H1 (cell line): ENCODE measurements at places on chromosomes 4 and X.

DNA sequence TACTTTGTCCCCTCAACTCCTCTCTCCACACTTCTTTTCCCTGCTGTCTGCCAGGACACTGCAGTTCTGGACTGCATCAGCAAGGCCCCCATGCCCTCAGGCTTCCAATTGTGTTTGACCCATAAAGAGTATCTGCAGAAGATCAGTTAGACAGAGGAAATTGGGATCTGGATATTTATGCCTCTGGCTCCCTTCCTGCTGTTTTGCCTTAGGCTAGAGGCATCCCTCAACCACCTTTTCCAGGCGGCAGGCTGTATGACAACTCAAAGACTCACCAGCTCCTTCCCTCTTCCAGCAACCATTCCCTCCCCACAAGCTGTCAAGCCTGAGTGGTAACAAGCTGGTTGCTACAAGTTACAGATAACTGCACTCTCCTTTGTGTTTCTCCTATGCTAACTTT lies 66.4 kb upstream of the NDP start:
- H3K27me3 ChIP-seq, result no peaks in the 10 kb centered on the region
- H3K36me3 ChIP-seq, result no peaks in the 10 kb centered on the region
- no peak overlapping the region for H3K27ac ChIP-seq
- no peak for DNase-seq
- H3K4me3 ChIP-seq, result no peak overlapping the region

GRCh38 chr4:175306436-175306835 lies 388.3 kb downstream of the ADAM29 start:
- no peak for DNase-seq
- H3K36me3 ChIP-seq, result no peaks in the 10 kb centered on the region
- no peaks in the 10 kb centered on the region for H3K27me3 ChIP-seq
- no peaks in the 10 kb centered on the region for H3K4me1 ChIP-seq

DNA sequence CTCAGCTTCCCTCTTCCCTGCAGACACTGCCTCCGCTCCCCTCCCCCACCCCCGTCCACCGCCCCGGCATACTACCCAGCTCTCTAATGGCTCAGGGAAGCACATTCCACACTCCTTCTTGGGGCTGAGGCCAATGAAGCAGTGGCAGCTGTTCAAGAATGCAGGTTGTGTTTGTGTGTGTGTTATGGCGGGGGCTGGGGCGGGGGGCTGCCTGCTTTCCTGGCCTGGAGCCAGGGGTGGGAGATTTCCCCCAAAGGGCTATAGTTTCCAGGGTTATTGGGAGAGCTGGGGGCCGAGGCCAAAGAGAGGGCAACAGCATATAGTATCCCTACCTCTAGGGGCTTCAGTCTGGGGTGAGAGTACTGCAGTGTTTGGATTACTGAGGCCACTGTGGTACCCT lies 149.4 kb downstream of the EFNB1 start:
- H3K27me3 ChIP-seq, result no peaks in the 10 kb centered on the region
- H3K4me1 ChIP-seq, result no peaks in the 10 kb centered on the region
- no peak for DNase-seq
- H3K4me3 ChIP-seq, result no peak overlapping the region
- no peaks in the 10 kb centered on the region for H3K36me3 ChIP-seq
- no peak overlapping the region for H3K27ac ChIP-seq

GRCh38 chrX:69185141-69185540 lies 19.9 kb upstream of the PJA1 start:
- no peaks in the 10 kb centered on the region for H3K27me3 ChIP-seq
- DNase-seq, result no peak
- H3K36me3 ChIP-seq, result no peaks in the 10 kb centered on the region
- no peak overlapping the region for H3K4me3 ChIP-seq
- H3K4me1 ChIP-seq, result no peaks in the 10 kb centered on the region
- no peak overlapping the region for H3K27ac ChIP-seq

DNA sequence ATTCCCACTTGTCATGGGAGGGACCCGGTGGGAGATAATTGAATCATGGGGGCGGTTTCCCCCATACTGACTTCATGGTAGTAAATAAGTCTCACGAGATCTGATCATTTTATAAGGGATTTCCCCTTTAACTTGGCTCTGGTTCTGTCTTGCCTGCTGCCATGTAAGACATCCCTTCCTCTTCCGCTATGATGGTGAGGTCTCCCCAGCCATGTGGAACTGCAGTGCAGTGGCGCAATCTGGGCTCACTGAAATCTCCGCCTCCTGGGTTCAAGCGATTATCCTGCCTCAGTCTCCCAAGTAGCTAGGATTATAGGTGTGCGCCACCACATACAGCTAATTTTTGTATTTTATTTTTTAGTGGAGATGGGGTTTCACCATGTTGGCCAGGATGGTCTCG lies 2.9 kb downstream of the HPGDS start:
- no peak overlapping the region for H3K27ac ChIP-seq
- no peaks in the 10 kb centered on the region for H3K4me1 ChIP-seq
- no peak for DNase-seq
- H3K36me3 ChIP-seq, result no peaks in the 10 kb centered on the region
- no peak overlapping the region for H3K4me3 ChIP-seq

GRCh38 chrX:46456125-46456922 lies 88.9 kb downstream of the ZNF674 start:
- no peaks in the 10 kb centered on the region for H3K4me1 ChIP-seq
- DNase-seq, result no peak
- no peak overlapping the region for H3K27ac ChIP-seq
- H3K4me3 ChIP-seq, result no peak overlapping the region
- H3K27me3 ChIP-seq, result no peaks in the 10 kb centered on the region
- no peaks in the 10 kb centered on the region; the same call in 1 of the 2 replicates for H3K36me3 ChIP-seq

DNA sequence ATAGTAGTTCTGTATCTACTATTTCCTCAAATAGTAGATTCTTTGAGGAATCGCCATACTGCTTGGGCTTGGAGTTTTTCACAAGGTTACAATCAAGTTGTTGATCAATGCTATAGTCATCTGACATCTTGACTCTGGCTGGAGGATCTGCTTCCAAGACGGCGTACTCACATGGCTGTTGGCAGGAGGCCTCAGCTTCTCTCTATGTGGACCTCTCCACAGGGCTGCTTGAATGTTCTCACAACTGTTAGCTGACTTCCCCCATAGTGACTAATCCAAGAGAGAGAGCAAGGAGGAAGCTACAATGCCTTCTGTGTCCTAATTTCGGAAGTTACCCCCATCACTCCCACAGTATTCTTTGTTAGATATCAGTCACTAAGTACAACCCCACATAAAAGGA lies 10.3 kb downstream of the EGFL6 start:
- H3K4me1 ChIP-seq, result no peaks in the 10 kb centered on the region
- DNase-seq, result no peak
- no peaks in the 10 kb centered on the region for H3K27me3 ChIP-seq
- H3K36me3 ChIP-seq, result no peaks in the 10 kb centered on the region

DNA sequence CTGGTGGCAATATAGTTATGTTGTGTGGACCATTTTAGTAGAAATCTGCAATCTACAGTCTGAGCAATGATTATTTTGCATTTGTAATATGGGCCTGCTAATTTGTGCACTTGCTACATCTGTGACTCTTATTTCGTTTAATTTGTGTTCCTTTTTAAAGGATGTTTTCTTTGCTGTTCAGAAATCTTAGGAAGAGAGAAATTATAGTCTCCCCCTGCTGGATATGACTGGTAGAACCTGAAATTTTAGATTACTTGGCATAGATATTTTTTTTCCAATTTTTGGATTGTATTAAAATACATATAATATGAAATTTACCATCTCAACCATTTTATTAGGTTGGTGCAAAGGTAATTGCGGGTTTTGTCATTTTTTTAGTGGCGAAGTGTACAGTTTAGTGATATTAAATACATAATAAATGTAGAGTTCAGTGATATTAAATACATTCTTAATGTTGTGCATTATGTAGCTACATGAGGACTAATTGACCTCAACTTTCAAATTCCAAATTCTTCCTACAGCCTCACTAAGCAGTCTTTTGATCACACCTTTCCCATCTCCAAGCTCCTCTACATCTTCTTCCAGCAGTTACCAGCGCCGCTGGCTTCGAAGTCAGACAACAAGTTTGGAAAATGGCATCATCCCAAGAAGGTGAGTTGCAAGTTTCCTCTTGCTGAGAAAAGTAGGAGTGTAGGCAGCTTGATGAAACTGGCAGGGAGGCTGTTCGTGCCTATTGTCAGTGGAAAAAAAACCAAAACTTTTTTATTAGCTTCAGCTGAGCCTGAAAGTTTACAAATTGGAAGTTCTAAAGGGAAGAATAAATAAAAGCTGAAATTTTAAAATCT lies 82.2 kb downstream of the FNIP2 start:
- peaks cover 9% of the 10 kb centered on the region for H3K4me1 ChIP-seq
- no peak overlapping the region for H3K27ac ChIP-seq
- H3K4me3 ChIP-seq, result no peak overlapping the region
- no peaks in the 10 kb centered on the region for H3K36me3 ChIP-seq

DNA sequence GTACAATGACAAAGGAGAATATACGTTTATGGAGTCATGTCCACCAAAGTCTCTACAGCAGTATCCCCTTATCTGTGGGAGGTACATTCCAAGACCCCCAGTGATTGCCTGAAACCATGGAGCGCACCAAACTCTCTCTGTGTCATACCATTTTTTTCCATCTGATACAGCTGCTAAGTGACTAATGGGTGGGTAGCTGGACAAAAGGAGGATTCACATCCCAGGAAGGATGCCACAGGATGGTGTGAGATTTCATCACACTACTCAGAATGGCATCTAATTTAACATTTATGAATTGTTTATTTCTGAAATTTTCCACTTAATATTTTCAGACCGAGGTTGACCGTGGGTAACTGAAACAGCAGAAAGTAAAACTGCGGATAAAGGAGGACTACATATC lies 49.8 kb upstream of the AGA start:
- no peak for DNase-seq
- H3K4me1 ChIP-seq, result no peaks in the 10 kb centered on the region
- H3K27me3 ChIP-seq, result no peaks in the 10 kb centered on the region

DNA sequence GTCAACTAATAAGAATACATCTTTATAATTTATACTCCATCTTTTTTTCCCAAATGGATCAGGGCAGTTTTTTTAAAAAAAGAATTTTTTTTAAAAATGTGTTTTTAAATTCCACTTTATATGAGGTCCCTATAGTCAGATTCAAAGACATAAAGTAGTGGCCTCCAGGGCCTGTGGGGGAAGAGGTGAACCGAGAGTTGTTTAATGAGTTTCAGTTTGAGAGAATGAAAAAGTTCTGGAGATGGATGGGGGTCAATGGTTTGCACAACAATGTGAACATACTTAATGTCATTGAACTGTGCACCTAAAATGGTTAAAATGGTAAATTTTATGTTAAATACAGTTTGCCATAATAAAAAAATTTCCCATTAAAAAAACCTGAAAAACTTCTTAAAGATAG lies 53.8 kb downstream of the ZNF827 start:
- H3K27ac ChIP-seq, result no peak overlapping the region
- H3K27me3 ChIP-seq, result no peaks in the 10 kb centered on the region
- no peak overlapping the region for H3K4me3 ChIP-seq
- peaks cover 7% of the 10 kb centered on the region for H3K36me3 ChIP-seq
- H3K4me1 ChIP-seq, result peaks cover 35% of the 10 kb centered on the region
- no peak for DNase-seq

DNA sequence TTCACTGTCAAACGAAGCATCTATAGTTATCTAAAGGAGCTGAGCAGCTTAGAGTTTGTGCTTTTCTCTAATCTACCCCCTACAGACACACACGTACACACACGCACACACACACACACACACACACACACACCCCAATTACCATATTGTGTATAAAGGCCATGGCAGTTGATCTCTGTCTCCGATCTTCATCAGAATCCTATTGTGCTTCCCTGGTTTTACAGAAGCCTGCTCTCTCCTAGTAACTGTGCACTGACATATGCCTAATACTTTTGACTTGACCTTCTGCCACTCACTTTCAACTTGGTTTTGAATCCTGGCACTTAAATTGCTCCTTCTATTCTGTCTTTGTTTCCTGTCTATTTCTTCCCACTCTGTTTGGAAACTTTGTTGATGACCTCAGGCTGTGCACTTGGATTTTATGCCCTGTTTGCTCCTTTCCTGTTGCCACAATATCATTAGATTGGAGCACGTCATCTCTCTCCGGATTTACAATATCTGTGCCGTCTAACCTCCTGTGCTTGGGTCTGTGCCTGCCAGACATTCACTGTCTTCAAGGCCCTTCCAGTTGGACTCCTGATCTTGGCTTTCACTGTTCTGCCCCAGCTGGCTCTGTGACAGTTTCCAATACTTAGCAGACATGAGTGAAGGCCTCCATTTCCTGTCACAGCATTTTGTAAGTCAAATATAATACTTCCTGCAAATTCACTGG lies 928.1 kb downstream of the FAT4 start:
- H3K27me3 ChIP-seq, result no peaks in the 10 kb centered on the region
- no peak for DNase-seq
- no peaks in the 10 kb centered on the region for H3K36me3 ChIP-seq
- no peak overlapping the region for H3K27ac ChIP-seq

GRCh38 chrX:103674531-103675454 lies 11.7 kb downstream of the MORF4L2 start:
- H3K27ac ChIP-seq, result no peak overlapping the region
- no peaks in the 10 kb centered on the region for H3K4me1 ChIP-seq
- H3K36me3 ChIP-seq, result peaks cover 14% of the 10 kb centered on the region
- no peak overlapping the region for H3K4me3 ChIP-seq
- H3K27me3 ChIP-seq, result no peaks in the 10 kb centered on the region

- peaks cover 14% of the 10 kb centered on the region; the same call in 1 of the 2 replicates for H3K4me1 ChIP-seq
- no peak for DNase-seq
- H3K36me3 ChIP-seq, result no peaks in the 10 kb centered on the region
- H3K4me3 ChIP-seq, result no peak overlapping the region
Measured at GRCh38 chrX:13223868-13224567, 95.8 kb downstream of the ATXN3L start.

- H3K36me3 ChIP-seq, result no peaks in the 10 kb centered on the region
- no peak for DNase-seq
- no peak overlapping the region for H3K4me3 ChIP-seq
- H3K4me1 ChIP-seq, result peaks cover 10% of the 10 kb centered on the region
- no peak overlapping the region for H3K27ac ChIP-seq
- H3K27me3 ChIP-seq, result no peaks in the 10 kb centered on the region
Measured at GRCh38 chr4:9942139-9942538, 79.2 kb downstream of the SLC2A9 start.

GRCh38 chr4:8179074-8179473 lies 20.0 kb upstream of the SH3TC1 start:
- H3K4me3 ChIP-seq, result no peak overlapping the region
- no peaks in the 10 kb centered on the region for H3K27me3 ChIP-seq
- no peak overlapping the region for H3K27ac ChIP-seq
- H3K36me3 ChIP-seq, result no peaks in the 10 kb centered on the region

- no peak for DNase-seq
- no peaks in the 10 kb centered on the region for H3K36me3 ChIP-seq
- no peak overlapping the region for H3K27ac ChIP-seq
- no peaks in the 10 kb centered on the region for H3K27me3 ChIP-seq
- no peak overlapping the region for H3K4me3 ChIP-seq
Measured at GRCh38 chr4:74338792-74339333, 26.1 kb upstream of the EREG start.

- H3K27ac ChIP-seq, result no peak overlapping the region
- no peak overlapping the region for H3K4me3 ChIP-seq
- H3K27me3 ChIP-seq, result no peaks in the 10 kb centered on the region
- no peaks in the 10 kb centered on the region for H3K4me1 ChIP-seq
Measured at GRCh38 chrX:44439242-44439794, 95.8 kb upstream of the EFHC2 start.
